Fibroblast of villous mesenchyme (primary cell): ENCODE measurements at places on chromosomes 2 and 18. TPM values are rescaled to one million over a fixed set of nuclear protein-coding genes. Genes with fewer than 3 reads are reported as not detected.
A peak's percentile ranks its signal among the peaks of the same experiment; 100 is the strongest.

Gene FBXO15
- 0.32 and 0.43 TPM in 2 replicates for total RNA-seq

DNA sequence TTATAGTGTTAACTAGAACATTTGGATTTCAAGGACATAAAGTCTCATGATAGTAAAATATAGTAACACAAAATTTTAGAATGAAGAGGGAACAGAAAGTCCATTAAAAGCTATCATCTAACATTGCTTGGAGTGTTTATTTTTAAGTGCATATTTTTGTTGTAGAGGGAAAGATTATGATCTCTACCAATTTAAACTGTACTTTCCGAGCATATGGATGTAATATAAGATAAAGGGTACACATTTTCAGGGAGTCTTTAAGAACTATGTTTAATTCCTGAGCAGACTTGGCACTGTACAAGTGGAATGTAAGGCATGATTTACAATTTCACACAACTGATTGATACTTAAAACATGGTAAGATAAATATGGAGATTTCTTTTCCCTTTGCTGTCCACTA is 34.2 kb upstream of the ZNF804A start:
- DNase-seq: no peak

DNA sequence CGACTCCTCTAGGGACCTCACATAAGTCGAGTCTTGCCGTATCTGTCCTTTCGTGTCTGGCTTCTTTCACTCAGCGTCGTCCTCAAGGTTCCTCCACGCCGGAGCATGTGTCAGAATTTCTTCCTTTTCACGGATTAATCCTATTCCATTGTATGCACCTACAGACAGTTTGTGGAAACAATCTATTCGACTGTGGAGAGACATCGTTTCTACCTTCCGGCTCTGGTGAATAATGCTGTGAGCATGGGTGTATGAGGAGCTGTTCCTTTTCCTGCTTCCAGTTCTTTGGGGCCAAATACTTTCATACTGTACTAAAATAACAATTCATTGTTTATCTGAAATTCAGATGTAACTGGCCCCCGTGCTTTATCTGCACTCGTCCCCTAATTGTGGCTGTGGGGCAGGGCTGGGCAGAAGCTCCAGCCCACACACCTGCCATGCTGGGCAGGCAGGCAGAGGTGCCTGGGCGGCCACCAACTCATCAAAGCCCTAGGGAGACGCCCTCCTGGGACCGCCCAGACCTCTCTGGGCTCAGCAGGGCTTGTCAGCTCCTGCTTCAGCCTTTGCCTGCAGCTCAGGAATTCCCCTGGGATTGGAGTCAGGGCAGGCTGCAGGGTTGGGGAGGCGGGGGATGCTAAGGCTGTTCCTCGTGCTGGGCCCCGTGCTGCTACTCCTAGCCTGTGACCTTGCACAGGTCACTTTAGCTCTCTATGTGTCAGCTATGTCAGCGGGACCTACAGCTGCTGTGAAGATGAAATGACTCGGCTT is 14.5 kb downstream of the GPC1 start:
- DNase-seq: peak; percentile 29

GRCh38 chr2:29966266-29966665 is 44.9 kb upstream of the ALK start:
- DNase-seq: no peak

Gene DUSP19
- 1.6 and 5.6 TPM in 2 replicates for total RNA-seq

DNA sequence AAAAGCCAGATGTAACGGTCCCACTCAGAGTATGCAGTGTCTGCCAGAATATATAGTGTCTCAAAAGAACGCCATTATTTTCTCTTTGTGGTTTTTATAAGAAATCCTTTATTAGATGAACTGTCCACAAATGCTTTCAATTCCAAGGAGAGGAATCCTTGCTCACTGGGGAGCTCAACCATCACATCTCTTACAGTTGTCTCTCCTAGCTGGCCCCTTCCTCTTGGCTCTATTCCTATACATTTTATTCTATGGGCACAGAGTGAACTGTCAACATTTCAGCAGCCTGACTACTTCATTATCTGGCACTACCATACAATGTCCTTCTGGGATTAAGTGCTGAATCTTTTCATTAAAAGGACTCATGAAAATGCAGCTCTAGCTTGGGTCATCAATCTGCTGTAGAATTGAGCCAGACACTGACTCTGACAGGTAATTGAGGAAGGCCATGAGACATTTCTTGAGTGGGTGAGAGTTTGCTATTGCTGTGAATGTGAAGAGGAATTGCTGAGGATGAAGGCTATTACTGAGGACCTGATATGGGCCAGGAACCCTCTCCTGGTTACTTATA is 96.5 kb upstream of the THOC1 start:
- DNase-seq: no peak

Gene SH2D6
- 0.43 TPM in 1 of 2 replicates, not detected in the other for total RNA-seq
